Substantia nigra (tissue), 51 donors: ENCODE measurements at places on chromosomes 7 and 10.

- no peak for DNase-seq
These were observed 25.5 kb downstream of the NYAP1 start for GRCh38 chr7:100509231-100509630.

GRCh38 chr10:6229746-6230145, 27.0 kb downstream of the PFKFB3 start:
- DNase-seq = no peak

GRCh38 chr10:62278441-62278910, 9.8 kb upstream of the RTKN2 start:
- no peak for DNase-seq

DNA sequence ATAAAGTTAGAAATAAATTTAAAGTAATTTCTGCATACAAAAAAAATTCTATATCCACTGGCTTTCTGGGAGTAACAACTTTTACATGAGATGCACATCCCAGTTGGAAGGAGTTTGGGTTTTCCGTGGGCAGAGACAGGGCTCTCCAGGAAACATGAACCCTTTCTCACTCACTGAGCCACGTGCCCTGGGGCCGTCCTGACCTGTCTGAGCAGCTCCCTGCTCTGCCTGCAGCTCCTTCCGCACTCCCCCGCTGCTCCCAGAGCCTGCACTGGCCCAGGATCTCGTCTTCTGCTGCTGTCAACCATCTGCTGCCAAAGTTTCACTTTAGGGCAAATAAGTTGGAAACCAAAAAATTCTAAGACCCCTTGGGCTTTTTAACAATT, 169.1 kb downstream of the DIP2C start:
- no peak for DNase-seq

DNA sequence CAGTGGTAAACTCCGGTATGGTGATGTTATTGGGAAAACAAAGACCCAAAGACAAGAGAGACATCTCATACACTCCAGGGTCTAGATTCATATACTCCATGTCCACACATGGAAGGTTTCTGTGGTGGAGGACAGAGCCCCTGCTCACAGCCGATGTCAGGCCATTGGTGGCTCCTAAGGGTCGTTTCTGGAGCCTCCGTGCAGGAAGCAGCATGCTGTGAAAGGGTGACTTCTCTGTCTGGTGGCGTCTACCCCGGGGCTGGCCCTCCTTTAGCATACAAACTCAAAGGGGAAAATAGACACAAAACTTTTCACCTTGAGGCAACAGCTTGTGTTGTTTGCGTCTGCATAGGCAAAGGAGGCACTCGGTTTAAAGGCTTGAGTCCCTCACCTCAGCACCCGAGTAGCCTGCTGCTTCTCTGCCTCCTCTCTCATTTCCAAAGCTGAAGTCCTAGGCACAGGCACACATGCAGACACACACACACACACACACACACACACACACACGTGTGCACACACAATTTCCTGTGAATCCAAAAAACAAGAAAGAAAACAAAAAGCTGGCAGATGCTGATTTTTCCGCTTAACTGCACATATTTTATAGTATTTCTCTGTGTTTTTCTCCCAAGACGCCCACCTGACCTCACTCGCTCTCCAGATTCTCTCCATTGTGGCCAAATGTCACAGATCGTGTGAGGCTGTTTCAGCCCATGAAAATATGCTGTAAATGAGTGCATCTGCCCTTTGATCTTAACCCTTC, 601.4 kb upstream of the MGMT start:
- no peak for DNase-seq

DNA sequence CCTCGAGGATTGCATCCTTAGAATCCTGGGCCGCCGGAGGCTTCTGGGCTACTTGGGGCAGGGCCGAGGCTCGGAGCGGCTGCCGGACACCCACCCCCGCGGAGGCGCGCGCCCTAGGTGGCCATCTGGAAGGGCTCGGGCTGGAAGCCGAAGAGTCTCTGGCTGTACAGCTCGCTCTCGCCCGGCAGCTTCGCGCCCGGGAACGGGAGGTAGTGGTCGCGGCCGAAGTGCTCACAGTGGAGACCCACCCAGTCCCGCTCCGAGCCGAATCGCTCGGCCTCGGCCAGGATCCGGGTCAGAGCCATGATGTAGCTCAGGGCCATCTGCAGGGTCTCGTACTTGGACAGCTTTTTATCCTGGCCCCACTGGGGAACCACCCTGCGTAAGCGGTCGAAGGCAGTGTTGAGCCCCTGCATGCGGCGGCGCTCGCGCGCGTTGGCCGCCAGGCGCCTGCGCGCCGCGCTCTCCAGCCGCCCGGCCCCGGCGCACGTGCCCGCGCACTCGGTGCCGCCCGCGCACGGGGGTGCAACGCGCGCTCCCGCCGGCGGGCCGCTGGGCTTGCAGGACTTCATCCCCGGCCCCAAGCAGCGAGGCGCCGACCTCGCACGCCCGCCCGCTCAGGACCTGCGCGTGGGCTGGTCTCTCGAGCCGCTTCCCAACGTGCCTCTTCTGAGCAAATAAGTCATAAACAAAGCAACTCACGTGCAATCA, 652 bp downstream of the ATOH7 start:
- DNase-seq = peak; percentile 61

GRCh38 chr7:19526639-19527038, 182.2 kb downstream of the POLR1F start:
- DNase-seq = no peak

- no peak for DNase-seq
These were observed 567.6 kb downstream of the PTPRN2 start for GRCh38 chr7:158019726-158020705.
